Ascending aorta (tissue), 2 donors: ENCODE measurements at places on chromosomes 2 and 18.

- DNase-seq = no peak
Observed at GRCh38 chr2:224211791-224212190, 172.7 kb upstream of the SERPINE2 start.

DNA sequence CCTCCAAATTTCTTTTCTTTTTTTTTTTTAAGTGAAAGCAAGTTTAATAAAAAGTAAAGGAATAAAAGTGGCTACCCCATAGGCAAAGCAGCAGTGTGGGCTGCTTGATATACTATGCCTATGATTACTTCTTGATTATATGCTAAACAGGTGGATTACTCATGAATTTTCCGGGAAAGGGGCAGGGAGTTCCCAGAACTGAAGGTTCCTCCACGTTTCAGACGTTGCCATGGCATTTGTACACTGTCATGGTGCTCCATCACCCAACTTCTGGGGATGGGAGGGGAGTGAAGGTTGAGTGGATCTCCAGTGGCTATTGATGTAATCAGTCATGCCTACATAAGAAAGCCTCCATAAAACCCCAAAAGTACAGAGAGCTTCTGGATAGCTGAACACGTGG is 176.2 kb downstream of the CYP26B1 start:
- DNase-seq = no peak

DNA sequence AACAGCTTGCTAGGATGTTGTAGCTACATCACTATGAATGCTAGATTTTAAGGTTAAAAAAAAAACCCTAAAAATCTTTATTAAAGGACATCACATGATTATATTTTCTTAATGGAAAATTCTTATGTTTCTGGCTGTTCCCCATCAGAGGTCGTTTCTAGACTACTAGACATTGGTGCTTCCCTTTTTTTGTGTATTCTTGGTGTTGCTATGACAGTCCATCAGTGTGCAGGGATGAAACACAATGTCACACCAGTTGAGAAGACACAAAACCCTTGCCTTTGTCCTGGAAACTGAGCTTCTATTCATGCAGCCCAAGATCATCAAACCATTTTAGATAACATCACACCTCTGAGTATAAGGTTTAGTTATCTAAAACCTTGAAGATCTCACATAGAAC is 19.9 kb upstream of the TMEM131 start:
- no peak for DNase-seq

DNA sequence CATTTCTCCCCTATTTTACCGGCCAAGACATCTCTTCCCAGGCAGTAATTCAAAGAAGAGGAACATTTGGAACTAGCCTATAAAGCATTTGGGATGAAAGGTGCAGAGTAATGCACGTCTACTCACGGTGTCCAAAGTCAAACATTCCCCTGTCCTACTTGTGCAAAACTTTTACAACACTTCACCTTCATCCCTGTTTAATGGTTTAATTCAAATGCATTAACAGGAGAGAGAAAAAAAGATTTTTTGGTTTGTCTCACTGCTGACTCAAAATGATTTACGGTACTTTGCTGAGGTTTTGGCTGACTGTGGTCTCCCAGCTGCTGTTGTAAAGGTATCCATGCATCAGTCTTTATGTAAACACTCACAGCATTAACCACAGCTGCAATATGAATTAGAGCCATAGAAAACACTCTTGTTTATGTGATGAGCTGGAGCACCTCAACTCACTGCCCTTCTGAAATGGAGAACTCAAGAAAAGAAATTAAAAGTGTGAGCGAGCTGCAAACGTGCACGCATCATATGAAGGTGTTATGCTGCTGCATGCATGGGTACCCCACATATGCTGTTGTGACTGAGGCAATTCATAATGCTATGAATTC is 220.5 kb downstream of the PIEZO2 start:
- DNase-seq = no peak

- DNase-seq = no peak
Observed at GRCh38 chr2:69601179-69601612, 42.3 kb downstream of the AAK1 start.

DNA sequence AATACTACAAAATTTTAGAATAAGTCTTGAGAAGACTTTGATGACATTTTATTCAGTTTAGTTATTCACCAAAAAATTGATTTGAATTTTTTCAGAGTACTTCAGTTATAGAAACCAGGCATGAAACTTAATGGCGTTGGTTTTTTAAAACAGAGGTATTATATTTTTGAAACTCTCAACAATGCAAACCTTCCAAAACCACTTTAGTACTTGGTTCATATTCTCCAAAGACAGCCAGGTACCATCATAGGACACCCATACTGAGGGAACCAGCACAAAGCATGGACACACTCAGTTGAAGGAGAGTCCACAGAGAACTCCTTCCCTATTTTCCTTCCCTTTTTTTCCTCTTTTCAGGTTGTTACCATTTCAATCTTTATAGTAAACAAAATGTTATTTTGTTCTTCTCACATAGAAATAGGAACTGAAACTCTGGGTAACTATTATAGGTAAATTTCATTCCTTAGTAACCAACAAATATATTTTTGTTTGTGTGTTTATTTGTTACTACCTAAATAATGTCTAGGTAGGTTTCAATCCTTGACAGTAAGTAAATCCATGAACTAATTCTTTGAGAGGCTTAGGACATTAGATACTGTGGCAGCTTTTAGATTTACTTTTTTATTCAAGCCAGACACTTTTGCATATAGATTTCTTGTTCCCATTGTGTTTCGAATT is 95.8 kb downstream of the TMEFF2 start:
- DNase-seq = no peak
